Activated CD4-positive, alpha-beta T cell treated with anti-CD3 and anti-CD28 coated beads for 36 hours (primary cell): ENCODE measurements at places on chromosomes 6 and 20. TPM values are rescaled to one million over a fixed set of nuclear protein-coding genes. Genes with fewer than 3 reads are reported as not detected.

DNA sequence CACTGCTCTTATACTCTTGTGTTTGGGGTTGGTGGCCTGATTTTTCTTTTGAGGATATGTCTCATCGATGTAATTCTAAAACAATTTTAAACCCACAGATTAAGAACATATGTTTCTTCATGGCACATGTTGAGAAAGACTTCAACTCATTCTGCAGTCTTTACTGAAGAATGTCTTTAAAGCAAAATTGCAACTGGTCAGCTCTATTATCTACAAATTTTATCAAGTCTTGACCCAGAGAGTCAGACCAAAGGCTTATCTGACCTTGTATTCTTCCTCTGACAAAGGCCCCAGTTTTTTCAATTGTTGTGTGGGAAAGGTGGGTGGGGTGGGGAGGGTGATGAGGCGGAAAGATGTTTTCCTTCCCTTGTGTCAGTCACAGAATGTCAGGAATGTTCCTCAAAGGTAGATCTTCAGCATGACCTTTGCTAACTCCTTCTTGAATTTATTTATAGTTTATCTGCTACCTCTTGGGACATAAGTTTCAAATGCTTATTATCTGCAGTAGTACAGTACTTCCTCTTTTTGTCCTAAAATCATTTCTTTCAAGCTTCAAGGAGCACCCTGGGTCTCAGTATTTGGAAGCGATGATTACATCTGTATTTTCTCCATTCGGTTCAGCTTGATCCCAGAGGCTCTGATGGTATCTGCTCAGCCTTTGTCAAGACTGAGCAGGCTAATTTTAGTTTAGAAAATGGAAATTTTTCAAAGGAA is 63.2 kb upstream of the TIAM2 start:
- no peaks in the 10 kb centered on the region for H3K27me3 ChIP-seq
- H3K27ac ChIP-seq: no peak overlapping the region
- no peaks in the 10 kb centered on the region for H3K36me3 ChIP-seq
- no peak for DNase-seq
- peaks cover 12% of the 10 kb centered on the region for H3K4me1 ChIP-seq

DNA sequence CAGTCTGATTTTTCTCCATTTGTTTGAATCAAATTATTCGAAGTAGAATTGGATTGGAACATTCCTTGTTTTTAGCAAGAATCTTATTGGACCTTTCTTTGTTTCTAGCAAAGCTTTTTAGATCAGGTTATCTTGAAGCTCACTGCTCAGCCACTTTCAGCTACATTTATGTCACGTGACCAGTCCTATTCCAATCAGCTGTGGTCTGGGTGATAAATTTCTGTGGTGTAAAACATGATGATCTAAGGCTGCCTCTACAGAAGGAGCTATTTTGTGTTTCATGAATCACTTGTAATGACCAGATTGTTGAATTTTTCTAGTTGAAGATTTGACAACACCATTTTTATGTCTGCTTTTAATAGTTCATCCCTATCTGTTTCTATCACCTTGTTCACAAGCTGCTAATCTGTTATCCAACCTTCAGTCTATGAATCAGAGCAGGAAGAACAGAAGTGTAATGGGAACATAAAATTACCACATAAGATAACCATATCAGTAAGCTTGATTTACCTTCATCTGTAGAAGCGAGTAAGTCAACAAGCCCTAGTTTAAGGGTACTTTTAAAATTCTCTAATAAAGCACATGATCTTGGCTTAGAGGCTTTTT is 101.0 kb upstream of the MAP3K7 start:
- no peak for DNase-seq
- peaks cover 21% of the 10 kb centered on the region for H3K27me3 ChIP-seq
- H3K4me3 ChIP-seq: no peak overlapping the region
- H3K36me3 ChIP-seq: no peaks in the 10 kb centered on the region

- no peaks in the 10 kb centered on the region for H3K27me3 ChIP-seq
- H3K36me3 ChIP-seq: no peaks in the 10 kb centered on the region
Observed at GRCh38 chr20:21548390-21549035, 34.6 kb upstream of the NKX2-2 start.

MARCKS gene
- total RNA-seq: 0.27 TPM

PI3 gene
- not detected for total RNA-seq

DNA sequence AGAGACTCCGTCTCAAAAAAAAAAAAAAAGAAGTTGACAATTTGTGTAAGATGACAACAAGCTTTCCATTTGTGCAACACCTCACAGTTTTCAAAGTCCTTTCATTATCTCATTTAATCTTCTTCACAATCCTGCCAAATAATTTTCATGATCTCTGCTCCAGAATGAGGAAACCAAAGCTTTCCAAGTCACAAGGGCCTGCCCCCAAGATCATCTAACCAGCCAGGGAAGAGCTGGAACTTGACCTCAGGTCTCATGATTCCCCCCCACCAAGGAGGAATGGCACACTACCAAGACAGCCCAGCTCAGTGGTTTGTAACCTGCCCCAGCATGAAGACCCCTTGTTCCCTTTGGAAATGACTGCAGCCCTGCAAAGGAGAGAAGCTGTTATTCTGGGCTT is 74.0 kb upstream of the PIM1 start:
- no peak for DNase-seq
- H3K27me3 ChIP-seq: no peaks in the 10 kb centered on the region
- no peaks in the 10 kb centered on the region for H3K36me3 ChIP-seq

PFDN6 gene
- 65.4 TPM for total RNA-seq

POLR1C gene
- total RNA-seq: 52.9 TPM

DNA sequence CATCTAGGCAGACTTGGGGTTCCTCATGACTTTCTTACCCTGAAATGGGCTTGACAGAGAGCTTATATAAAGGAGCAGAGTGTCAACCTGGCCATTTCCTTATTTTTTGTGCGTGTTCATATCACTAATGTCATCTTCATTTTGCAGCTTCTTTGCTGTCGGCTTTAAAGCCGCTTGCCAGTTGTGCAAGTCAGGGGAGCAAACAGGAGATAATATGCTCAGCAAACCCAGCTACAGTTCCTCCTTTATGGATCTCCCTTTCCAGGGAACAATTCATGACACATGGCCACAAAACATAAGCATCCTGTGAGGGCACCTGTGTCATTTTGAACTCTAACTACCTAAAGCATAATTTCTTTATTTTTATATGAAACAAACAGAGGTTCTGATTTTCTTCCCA is 6.5 kb upstream of the TUBB2B start:
- no peak overlapping the region for H3K4me3 ChIP-seq
- H3K27ac ChIP-seq: no peak overlapping the region
- H3K27me3 ChIP-seq: peaks cover 66% of the 10 kb centered on the region
- DNase-seq: no peak
- no peaks in the 10 kb centered on the region for H3K36me3 ChIP-seq
- H3K4me1 ChIP-seq: peaks cover 27% of the 10 kb centered on the region

GRCh38 chr20:38715646-38716045 is 8.6 kb upstream of the SLC32A1 start:
- H3K27me3 ChIP-seq: peaks cover 51% of the 10 kb centered on the region
- no peaks in the 10 kb centered on the region for H3K4me1 ChIP-seq
- H3K4me3 ChIP-seq: no peak overlapping the region
- no peak for DNase-seq
- no peak overlapping the region for H3K27ac ChIP-seq

ETV7 gene
- total RNA-seq: 2.4 TPM

- H3K4me1 ChIP-seq: peaks cover 7% of the 10 kb centered on the region
- no peak overlapping the region for H3K27ac ChIP-seq
- H3K4me3 ChIP-seq: no peak overlapping the region
Observed at GRCh38 chr6:43396408-43397149, 27.1 kb upstream of the ZNF318 start.

DNA sequence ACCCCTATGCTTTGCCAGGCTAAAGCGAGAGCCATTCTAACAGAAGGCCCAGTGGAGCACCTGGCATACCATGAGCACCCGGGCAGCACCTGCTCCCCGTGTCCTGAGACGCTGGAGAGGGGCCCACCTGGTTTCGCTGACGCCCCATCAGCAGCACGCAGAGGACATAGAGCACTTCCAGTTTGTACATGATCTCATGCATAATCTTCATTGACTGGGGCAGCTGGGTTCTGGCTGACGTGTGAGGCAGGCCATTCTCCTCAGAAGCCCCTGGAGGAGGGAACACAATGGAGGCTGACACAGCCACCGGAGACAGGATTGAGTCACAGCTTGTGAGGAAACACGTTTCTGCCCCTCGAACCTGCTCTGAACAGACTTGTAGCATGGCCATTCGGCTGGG is 65.4 kb downstream of the MYH7B start:
- H3K36me3 ChIP-seq: peaks cover 23% of the 10 kb centered on the region
- no peak overlapping the region for H3K27ac ChIP-seq
- H3K4me1 ChIP-seq: no peaks in the 10 kb centered on the region
- DNase-seq: no peak
- no peak overlapping the region for H3K4me3 ChIP-seq
- no peaks in the 10 kb centered on the region for H3K27me3 ChIP-seq

CASS4 gene
- 5.1 TPM for total RNA-seq

DNA sequence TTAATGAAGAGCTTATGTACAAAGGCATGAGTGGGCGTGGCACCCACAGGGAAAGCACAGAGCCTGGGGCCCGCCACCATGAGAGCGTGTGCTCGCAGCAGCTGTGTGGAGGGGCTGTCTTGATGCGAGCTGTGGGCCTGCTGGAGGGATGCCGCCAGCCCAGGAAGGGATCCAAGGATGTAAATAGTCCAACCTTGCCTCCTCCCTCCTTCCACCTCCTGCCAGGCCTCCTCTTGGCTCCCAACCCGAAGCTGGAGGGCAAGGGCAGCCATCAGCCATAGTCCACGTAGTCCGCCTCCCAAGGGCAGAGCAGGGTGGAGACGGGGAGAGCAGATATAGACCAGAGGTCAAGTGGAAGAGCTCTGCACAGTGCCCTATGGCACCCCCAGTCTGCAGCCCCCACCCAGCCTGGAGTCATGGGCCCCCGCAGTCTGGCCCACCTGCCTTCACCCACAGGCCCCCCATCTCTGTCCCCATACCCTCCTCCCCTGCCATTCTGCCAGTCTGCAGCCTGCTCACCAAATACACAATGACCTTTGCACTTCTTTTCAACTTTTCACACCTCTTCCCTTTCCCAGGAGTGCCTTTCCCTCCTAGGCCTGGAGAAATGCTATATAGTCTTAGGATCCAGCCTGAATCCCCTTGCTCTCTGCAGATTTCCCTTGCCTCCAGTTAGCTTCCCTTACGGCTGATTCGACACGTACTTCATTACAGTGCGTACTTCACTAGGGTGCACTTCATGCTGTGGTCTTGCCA is 77.1 kb downstream of the SHLD1 start:
- no peaks in the 10 kb centered on the region for H3K27me3 ChIP-seq
- peaks cover 17% of the 10 kb centered on the region for H3K4me1 ChIP-seq
- H3K4me3 ChIP-seq: no peak overlapping the region
- no peak for DNase-seq
